ENCODE measurements at places on chromosomes 2 and 18.
A peak's percentile ranks its signal among the peaks of the same experiment; 100 is the strongest.

DNA sequence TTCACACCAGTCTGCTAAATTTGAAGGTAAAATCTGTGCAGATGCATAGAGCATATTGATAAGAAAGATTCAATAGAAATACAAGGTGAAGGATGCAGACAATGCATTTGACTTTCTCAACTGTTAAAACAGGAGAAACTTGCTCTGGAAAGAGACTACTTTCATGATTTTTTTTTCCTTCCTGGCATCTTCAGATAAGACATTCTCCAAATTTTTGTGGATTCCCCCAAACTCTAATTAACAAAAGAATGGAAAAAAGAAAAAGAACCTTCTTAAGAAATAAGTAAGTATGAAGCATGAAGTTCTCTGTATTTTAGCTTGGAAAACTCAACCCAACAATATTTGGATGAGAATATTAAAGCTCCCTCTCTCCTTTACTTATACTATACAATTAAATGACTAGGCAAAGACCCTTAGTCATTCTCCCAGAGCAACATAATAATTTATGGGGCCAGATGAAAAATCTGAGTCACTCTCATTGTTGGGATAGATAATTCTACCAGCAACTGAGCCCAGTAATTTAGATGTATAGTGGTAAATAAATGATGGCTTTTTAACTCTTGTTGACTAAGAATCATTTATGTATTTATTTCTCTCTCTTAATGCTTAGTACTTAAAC, 298.7 kb upstream of the COL3A1 start:
- no peak for DNase-seq

DNA sequence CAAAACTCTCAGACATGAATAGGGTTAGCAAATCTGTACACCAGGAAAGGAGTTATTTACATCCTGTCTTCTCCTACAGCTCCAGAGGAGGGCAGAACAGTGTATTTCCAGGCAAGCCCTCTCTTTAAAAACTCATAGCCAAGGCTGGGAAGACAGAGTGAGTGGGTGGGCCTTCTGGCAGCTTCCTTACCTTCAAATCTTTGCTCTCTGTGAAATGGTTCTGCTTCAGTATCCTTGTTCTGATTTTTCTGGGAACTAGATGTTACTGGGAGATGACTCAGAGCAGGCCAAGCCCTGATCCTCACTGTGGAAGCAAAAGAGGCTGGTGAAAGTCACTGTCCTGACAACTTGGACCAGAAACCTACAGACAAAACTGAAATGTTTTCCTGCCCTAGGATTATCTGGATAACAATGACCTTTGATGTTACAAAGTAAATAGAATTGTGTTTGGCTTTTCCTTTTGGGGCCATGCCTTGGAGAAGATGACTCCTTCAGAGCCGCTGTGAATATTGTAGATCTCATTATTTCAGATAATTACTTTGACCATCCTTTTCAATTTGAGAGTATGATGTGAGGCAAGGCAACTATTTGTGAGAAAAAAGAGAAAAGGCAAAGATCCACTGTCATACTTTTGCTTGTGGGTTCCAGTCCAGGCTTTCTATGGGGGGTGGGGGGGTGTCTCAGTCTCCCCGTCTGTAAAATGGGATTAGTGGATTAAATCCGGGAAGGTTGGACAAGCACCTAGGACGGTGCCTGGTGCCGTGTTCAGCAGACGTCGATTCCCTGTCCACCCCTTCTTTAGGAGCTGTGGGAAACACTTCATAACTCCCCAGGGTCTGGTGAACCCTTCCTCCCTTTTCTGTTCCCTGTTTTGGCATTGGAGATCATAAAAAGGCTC, 644 bp upstream of the QPCT start:
- no peak for DNase-seq

GRCh38 chr2:235390108-235390815, 103.6 kb upstream of the AGAP1 start:
- peak; percentile 12 for DNase-seq

DNA sequence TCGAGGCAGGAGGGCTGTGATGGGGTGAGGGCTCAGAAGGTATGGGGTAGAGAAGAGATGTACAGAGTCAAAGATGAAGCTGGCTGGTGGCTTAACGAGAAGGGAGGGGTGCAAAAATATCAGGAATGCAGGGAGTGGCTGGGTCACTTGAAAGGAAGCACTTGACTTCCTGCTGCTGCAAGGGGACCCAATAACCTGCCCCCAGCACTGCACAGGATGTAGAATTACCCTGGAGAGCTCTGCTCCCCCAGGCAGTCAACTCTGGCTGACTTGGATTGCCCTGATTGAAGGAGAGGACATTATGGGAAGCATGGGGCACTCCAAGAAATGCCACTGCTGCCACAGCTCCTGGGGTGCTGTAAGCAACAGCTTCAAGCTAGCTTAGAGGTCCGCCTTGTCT, 41.8 kb downstream of the CFAP221 start:
- no peak for DNase-seq

DNA sequence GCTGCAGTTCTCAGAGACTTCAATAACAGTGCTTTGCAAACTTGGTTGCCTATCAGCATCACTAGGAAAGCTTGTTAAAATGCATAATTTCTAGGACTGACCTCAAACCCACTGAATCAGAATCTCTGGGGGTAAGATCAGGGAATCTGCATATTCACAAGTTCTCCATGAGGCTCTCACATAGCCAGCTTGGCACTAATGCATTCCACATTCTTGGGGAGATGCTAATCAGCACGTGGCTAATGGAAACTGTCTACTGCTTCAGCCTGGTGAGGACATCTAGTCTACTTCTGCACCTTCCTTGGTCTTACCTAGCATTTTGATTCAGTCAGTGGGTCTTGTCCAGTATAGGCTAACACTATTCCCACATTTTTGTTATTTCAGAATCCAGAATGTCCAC, 56.3 kb downstream of the RBKS start:
- DNase-seq = no peak

GRCh38 chr18:12645751-12646203, 12.1 kb downstream of the SPIRE1 start:
- DNase-seq = no peak

- no peak for DNase-seq
Observed at GRCh38 chr2:2664989-2665833, 334.1 kb upstream of the MYT1L start.

DNA sequence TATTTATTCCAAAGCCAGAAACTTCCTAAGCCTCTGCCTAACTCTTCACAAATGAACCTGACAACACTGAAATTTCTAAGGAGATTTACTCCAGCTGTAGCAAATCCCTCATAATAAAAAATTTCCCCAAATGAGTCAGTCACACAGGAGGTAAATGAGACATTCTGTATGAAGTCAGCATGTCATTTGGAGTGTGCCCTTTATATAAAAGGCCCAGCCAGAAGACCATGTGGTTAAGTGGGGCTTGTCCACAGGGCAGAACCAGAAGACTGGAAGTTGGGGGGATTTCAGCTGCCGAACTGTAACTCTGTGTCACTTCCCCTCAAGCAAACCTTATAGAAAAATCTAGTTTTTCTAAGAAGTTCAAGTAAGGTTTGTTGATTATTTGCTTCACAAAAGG, 30.2 kb downstream of the NRP2 start:
- no peak for DNase-seq
